ENCODE measurements at places on chromosomes 7 and 10.
A peak's percentile ranks its signal among the peaks of the same experiment; 100 is the strongest.

GRCh38 chr7:71485586-71485985, 353.6 kb downstream of the GALNT17 start:
- DNase-seq: no peak

DNA sequence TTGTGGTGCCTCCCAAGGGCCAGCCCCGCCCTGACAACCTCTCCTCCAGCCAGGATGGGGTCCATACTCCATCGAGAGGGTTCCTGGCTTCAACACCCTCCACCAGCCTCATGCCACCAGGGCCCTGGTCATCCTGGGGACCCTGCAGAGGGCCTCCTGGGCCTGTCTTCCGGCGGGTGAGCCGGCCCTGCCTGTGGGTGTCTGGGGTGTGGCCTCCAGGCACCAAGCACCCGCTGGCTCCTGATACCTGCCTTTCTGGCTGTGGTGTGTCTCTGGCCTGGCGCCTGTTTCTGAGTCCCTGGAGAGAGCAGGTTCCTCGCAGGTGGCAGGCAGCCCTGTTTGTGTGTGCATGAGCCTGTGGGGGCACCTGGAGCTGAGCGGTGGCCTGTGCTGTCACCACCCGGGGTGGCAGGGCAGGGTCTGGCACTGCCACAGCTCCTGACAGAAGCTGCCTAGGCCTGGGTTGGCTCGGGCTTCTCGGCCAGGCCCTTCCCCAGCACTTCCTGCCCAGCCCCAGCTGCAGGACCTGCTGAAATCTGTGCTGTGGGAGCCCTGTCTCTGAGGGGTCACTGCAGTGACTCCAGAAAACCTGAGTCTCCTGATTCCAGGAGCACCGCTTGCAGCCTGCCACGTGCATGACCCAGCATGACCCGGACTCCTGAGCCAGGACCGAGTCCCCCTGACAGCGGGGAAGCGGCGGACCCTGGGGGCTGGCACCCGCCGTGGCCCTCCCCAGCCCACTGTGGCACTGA, 18.4 kb downstream of the ADAM8 start:
- DNase-seq: no peak

- no peak for DNase-seq
Measured at GRCh38 chr7:51455513-51455912, 138.9 kb upstream of the COBL start.

- DNase-seq: no peak
Measured at GRCh38 chr7:50651271-50651989, 86.2 kb upstream of the DDC start.

DNA sequence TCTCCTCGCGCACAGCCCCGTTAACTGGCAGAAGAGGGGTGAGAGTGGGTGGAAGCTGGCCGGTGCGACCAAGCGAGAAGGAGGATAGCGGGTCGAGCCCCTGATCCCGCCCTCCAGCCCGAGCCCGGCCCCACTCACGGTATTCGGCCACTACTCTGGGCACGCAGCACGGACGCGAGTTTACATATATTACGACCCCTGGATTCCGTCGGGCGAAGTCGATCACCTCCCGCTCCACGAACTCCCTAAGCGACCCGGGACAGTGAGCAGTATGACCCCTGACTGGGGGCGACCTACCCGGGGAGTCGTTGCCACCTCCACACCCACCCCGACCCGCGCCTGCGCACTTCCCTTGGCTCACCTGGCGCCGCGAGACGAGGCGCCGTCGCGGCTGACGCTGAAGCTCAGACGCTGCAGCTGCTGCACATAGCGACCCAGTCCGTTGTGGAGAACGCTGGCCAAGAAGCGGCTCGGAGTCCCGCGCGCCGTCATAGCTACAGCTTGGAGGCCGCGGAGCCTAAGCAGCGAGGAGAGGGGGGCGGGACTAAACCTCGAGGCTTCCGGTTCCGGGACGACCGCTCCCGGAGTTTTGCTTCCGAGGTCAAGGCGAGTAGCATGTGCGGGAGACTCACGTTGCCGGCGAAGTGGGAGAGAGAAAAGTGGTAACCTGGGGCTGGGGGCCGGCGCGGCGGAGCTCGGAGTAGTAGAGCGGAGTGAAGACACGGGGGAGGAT, at the start of the genes MRPL43 and TWNK:
TSS of gene MRPL43 (minus strand) at position 546 of the 733 bp plus-strand sequence. CDS start at position 492, 54 bp downstream.
TSS of gene TWNK (plus strand) at position 592 of the 733 bp plus-strand sequence. CDS start 668 bp downstream, outside the sequence.
- DNase-seq: peak; percentile 74

DNA sequence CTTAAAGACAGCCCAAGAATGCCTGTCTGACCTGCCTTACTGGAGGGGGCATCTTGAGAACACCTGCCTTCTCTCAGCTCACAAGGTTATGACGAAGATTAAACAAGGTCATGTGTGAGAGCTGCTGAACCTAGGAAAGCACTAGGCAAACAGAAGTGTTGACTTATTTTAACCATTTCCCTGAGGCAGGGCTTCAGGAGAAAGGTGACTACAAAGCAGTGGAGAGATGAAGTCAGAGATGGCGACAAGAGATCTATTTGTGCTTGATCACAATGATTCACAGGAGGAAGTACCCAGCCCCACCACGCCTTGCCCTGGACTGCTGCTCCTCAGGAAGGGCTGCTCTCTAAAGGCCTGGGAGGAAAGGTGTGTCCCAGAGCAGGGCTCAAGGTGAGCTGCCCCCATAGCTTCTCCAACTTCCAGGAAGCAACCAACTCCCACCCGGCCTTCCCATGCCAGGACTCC, 27.8 kb downstream of the STN1 start:
- DNase-seq: peak; percentile 9

- DNase-seq: peak; percentile 92
Measured at GRCh38 chr10:46523962-46524471, 32.4 kb downstream of the GPRIN2 start.

All from fibroblast of pulmonary artery (primary cell).